Activated CD4-positive, alpha-beta memory T cell treated with anti-CD3 and anti-CD28 coated beads for 36 hours (primary cell): ENCODE measurements at places on chromosomes 4 and X. TPM values are rescaled to one million over a fixed set of nuclear protein-coding genes. Genes with fewer than 3 reads are reported as not detected.
A peak's percentile ranks its signal among the peaks of the same experiment; 100 is the strongest.

- no peak for DNase-seq
These were observed 2.5 kb upstream of the PDGFRA start for GRCh38 chr4:54226404-54227255.

The MAGEC2 gene
- not detected for total RNA-seq

The UGT2B11 gene
- not detected for total RNA-seq

- DNase-seq = no peak
These were observed 175.7 kb upstream of the RASGEF1B start for GRCh38 chr4:81647388-81647787.

The CLGN gene
- total RNA-seq = 0.10 TPM

DNA sequence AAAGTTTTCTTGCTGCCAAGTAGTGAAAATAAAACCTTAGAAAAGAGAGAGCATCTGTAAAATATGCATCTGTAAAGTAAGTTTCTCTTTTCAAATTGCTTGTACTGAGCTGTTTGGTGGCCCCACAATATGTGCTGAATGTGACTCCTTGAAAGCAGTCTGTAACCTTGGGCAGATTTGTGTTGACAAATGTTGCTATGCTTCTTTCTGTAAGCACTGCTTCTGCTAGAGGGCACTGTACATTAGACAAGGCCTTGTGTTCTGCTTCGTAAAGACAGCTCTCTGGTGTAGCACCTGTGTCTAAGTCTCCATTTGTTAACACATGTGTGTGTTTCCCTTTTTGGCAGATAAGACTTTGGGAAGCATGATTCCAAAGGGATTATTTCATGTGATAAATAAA is 56.6 kb upstream of the NRK start:
- DNase-seq = no peak

The HTN3 gene
- not detected for total RNA-seq

The ARX gene
- total RNA-seq = not detected

The TRAM1L1 gene
- not detected for total RNA-seq

GRCh38 chr4:179817317-179817716 is 2375.1 kb upstream of the AGA start:
- DNase-seq = no peak

The FMR1NB gene
- total RNA-seq = not detected

The FAM184B gene
- total RNA-seq = not detected

DNA sequence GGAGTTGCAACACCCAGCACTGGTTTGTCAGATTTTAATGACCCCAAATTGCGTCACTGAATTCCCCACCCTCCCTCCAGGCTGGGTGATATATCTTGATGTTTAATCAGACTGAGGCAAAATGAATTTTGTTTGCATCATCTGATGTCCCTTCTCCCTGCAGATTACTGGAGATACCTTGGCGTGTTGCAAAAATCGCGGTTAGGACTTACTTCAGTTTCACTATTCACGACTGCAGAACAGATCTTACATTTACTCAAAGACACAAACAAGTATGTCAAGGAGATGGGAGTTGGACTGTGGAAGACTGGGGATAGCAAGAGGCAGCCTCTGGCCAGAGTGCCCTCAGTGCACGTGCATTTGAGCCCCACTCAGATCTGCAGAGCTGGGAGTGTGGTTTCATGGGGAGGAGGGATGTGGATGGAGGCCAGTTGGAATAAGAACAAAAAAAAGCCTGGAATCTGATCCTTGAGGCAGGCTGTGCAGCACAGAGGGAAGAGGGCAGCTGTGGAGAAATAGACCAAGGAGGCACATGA is 92.2 kb upstream of the MTM1 start:
- DNase-seq = no peak

- DNase-seq = no peak
These were observed 7.3 kb downstream of the GPRASP1 start for GRCh38 chrX:102658556-102658955.

- no peak for DNase-seq
These were observed 102.5 kb downstream of the FNIP2 start for GRCh38 chr4:158871335-158871724.

DNA sequence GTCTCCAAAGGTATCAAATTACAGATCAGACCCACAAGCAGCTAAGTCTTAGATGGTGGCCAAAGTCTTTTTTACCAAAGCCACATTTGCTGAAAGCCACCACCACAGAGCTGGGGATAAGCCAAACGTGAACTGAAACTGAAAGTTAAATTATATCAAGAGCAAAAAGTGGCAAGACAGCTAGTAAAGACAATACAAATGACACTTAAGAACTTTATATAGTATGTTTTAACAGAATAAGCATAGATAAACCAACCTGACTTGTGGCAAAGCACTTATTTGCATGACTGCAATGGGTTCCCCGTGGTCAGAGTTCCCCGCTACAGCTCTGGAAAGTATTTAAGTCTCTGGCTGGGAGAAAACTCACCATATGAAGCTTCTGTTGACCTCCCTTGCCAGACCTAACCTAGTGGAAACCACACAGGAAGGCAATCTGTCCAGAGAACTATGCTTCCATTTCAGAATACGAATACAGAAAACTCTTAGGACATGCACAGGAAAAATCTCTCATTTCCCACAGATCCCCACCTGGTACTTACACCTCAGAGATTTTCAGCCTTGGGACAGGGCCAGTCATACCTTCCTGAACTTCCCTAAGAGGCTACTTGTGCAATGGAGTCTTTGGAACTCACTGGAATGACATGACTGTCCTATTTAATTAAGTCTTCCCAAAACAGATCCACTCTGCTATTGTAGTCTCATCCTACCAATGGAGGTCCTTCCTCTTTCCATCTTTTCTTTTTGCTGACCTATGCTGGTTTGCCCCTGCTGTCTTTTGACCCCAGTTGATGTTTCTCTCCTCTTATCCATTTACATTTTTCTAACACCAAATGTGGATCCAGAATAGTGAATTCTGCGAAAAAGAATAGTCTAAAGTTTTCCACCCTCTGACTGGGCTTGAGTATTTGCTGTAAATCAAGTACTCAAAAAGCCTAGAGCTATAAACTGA is 225.1 kb downstream of the NR3C2 start:
- DNase-seq = peak; percentile 34

The CT45A5 gene
- not detected for total RNA-seq

DNA sequence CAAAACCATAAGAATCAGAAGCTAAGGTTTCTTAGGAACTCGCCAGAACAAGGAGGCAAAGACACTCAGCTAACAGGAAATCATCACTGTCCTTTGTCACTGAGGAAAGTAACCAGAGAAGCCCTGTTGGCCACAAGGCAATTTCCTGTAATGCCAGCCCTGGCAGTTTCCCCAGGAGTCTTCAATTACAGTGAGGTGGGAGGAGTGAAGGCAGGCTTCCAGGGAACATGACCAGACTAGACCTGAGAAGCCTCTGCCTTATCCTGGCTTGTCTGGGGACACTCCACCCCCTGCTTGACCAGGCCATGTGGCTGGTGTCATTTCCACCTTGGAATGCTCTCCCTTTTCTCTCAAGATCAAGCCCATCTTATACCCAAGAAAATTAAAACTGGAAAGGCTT is 125.3 kb downstream of the COL4A6 start:
- DNase-seq = no peak

DNA sequence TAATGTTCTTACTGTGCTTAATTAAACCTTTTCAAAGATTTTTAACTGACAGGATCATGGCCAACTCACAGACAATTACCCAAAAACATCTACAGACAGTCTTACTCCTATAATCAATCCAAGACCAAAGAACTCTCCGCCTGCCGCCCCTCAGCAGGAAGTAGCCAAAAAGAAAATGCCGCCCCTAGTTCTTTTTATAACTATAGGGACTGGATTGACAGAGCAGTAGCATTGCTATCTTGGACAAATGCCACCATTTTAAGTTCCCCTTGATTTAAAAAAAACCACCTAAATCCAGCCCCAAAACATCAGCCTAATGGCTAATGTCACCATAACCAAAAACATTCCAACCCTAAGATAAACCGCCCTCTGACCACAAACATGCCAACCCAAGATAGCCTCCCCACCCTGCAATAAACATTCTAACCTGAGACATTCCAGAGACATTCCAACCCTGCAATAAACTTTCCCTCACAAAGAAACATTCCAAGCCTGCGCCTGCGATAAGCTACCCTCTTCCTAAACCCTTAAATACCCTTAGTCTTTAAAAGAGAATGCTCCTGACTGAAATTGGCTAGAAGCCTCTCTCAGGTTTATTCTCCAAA is 77.0 kb downstream of the COQ2 start:
- DNase-seq = no peak

GRCh38 chr4:139794158-139794954 is 128.7 kb downstream of the MGST2 start:
- DNase-seq = no peak

GRCh38 chr4:110032603-110033002 is 119.9 kb downstream of the EGF start:
- no peak for DNase-seq

DNA sequence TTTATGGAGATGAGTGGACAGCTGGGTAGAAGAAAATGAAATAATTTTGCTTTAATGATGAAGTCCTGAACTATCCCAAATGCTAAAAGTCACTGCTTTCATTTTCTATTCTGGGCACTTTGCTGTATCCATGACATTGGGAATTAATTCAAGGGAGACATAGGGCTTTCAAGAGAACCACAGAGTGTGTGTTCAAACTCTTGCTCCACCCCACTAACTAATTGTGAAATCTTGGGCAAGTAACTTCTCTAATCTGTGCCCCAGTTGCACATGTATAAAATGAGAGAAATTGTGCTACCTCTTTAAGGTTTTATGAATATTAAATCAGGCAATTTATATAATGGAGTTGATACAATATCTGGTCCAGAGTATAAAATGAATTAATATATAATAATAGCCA is 1422.0 kb downstream of the ADGRL3 start:
- DNase-seq = no peak

The NFKB1 gene
- total RNA-seq = 133 TPM

The ETDB gene
- total RNA-seq = not detected

DNA sequence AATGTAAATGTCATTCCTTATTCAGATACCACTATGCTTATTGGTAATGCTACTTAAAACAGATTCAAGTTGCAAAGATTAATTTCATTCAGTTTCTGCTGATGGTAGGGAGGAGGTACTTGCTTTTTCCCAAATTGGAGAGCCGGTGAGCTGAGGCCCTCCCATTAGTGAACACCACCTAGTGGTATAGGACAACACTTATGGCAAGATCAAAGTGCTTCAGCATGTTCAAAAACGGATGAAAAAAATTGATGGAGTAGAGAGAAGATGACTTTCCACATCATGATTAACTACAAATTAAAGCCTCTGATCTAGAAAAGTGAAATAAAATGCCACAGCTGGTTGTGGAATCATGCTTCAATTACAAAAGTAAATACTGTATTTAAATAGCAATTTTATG is 112.9 kb downstream of the MBNL3 start:
- DNase-seq = no peak

The SPOCK3 gene
- not detected for total RNA-seq

The PDLIM3 gene
- total RNA-seq = not detected
